ENCODE measurements at places on chromosomes 1 and 21. TPM values are rescaled to one million over a fixed set of nuclear protein-coding genes. Genes with fewer than 3 reads are reported as not detected.
A peak's percentile ranks its signal among the peaks of the same experiment; 100 is the strongest.

DNA sequence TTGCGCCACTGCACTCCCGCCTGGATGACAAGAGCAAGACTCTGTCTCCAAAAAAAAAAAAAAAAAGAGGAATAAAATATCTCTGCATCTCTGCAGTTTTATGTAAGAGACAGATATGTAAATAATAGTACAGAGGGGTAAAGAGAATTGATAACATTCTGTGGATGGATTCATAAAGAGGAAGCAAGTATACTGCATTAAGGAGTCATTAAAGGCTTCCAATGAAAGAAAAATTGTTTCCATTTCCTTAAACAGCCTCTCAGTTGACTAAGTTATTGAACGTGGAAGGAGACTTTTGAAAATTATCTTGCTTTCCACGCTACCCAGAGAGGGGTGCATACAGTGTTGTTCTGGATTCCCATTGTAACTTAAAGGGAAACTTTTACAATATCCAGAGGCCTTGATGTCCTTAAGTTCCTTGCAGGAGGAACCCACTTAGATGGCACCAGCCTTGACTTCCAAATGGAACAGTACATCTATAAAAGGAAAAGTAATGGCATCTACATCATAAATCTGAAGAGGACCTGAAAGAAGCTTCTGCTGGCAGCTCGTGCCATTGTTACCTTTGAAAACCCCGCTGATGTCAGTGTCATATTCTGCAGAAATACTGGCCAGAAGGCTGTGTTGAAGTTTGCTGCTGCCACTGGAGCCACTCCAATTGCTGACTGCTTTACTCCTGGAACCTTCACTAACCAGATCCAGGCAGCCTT lies 13.8 kb downstream of the CEP350 start:
- H3K4me1 ChIP-seq: peaks cover 19% of the 10 kb centered on the region
- H3K36me3 ChIP-seq: no peaks in the 10 kb centered on the region
- peak overlapping the region; percentile 62 for H3K27ac ChIP-seq
- H3K27me3 ChIP-seq: peaks cover 1% of the 10 kb centered on the region

DNA sequence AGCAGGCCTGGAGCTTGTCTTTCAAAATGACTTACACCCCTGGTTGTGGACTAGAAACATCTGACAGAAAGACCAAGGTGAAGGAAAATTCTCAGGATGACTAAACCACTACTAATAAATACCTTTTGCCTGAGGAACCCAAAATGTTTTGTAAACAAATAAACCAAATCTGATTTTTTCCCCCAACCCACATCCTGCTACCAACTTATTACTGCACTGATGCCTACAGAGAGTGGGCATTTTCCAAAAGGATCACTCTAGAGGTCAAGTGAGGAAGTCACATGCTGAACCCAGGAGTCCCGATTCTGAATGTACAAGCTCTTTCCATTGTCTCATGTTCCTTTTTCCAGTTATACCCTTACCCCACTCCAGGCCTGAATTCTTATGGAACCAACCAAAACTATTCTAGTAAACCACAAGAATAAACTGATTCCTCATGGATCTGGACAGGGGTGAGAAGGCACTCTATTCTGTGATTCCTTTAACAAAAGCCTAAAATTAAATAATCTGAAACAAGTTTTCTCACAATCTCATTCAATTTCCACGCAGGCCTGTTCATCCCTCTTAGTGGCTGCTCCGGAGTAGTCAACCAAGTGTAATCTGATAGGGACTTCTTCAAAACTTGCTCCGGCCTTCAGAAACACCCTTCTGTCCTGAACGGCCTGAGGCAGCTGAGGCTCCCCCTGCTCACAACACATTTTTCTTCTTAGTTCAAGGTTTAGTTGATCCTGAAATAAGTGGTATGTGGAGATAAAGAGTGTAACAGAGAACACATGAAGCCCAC lies 1.4 kb downstream of the PI4KB start:
- peak overlapping the region; percentile 97 for H3K4me3 ChIP-seq
- peaks cover 14% of the 10 kb centered on the region for H3K36me3 ChIP-seq
- H3K27me3 ChIP-seq: peaks cover 5% of the 10 kb centered on the region
- H3K4me1 ChIP-seq: peaks cover 21% of the 10 kb centered on the region
- peak overlapping the region; percentile 95 for H3K27ac ChIP-seq

GRCh38 chr1:195946500-195946899 lies 661.7 kb downstream of the KCNT2 start:
- H3K27me3 ChIP-seq: no peaks in the 10 kb centered on the region
- H3K27ac ChIP-seq: no peak overlapping the region
- DNase-seq: no peak
- H3K4me1 ChIP-seq: no peaks in the 10 kb centered on the region
- no peak overlapping the region for H3K4me3 ChIP-seq

DNA sequence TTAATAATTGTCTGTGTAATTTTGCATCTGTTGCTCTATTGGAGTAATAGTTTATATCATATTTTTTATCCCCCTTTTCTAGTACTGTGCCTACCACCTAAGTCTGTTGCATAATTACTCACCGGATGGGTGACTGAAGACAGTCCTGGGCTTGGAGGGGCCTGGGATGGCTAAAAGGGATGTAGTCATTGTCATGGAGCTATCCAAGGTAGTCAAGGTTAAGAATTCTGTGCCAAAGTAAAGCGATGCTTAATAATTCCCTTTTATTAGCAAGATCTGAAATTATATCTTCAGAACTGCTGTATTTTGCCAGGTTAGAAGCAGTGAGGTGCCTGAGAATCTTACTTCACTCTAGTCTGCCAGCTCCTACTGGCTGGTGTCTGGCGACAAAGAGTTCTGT lies 61.6 kb downstream of the KDM1A start:
- peak overlapping the region; percentile 10 for H3K4me3 ChIP-seq
- H3K36me3 ChIP-seq: peaks cover 46% of the 10 kb centered on the region
- H3K4me1 ChIP-seq: peaks cover 14% of the 10 kb centered on the region
- H3K27ac ChIP-seq: no peak overlapping the region

XCL2 gene
- total RNA-seq: not detected

SELENBP1 gene
- 15.6 TPM for total RNA-seq

GRCh38 chr1:161989108-161989507 lies 34.6 kb downstream of the OLFML2B start:
- H3K4me3 ChIP-seq: peak overlapping the region; percentile 38
- H3K27ac ChIP-seq: no peak overlapping the region
- peaks cover 16% of the 10 kb centered on the region for H3K36me3 ChIP-seq
- H3K4me1 ChIP-seq: peaks cover 4% of the 10 kb centered on the region

OR6P1 gene
- not detected for total RNA-seq

DNA sequence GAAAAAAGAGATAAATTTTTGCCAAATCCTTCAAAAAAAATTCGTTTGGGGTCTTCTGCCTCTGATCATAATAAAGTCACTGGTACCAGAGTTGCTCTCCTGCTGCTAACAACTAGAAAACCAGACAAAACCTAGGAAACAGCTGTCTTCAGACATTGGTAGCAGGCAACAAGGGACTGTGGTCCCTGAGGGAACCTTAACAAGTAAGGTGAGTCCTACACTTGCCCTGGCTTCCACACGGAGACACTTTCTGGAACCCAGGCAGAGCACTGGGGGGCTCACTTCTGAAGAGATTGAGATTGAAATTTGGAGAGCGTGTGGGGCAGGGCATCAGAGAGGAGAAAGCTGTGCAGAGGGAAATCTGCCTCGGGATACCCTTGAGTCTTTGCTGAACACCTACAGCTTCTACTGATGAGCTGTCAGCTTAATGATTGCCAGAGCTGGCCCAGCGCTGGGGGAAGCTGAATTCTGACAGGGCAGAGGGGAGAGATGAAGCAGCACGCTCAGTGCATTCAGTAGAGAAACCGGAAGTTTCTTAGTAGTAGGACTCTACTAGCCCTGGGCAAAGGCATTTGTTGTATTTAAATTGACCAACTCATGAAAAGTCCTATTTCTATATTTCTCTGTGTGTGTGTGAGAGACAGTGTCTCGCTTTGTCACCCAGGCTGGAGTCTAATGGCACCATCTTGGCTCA lies 18.5 kb upstream of the FAM89A start:
- peaks cover 3% of the 10 kb centered on the region for H3K27me3 ChIP-seq
- no peak overlapping the region for H3K27ac ChIP-seq
- DNase-seq: no peak
- H3K4me1 ChIP-seq: peaks cover 9% of the 10 kb centered on the region
- no peak overlapping the region for H3K4me3 ChIP-seq

GRCh38 chr21:29221253-29221744 lies 77.4 kb upstream of the BACH1 start:
- no peak overlapping the region for H3K4me3 ChIP-seq
- no peak overlapping the region for H3K27ac ChIP-seq
- DNase-seq: no peak
- no peaks in the 10 kb centered on the region for H3K36me3 ChIP-seq

- H3K36me3 ChIP-seq: peaks cover 58% of the 10 kb centered on the region
- H3K27ac ChIP-seq: no peak overlapping the region
- H3K4me3 ChIP-seq: peak overlapping the region; percentile 17
Measured at GRCh38 chr21:37202221-37203110, 64.7 kb downstream of the VPS26C start.

DNA sequence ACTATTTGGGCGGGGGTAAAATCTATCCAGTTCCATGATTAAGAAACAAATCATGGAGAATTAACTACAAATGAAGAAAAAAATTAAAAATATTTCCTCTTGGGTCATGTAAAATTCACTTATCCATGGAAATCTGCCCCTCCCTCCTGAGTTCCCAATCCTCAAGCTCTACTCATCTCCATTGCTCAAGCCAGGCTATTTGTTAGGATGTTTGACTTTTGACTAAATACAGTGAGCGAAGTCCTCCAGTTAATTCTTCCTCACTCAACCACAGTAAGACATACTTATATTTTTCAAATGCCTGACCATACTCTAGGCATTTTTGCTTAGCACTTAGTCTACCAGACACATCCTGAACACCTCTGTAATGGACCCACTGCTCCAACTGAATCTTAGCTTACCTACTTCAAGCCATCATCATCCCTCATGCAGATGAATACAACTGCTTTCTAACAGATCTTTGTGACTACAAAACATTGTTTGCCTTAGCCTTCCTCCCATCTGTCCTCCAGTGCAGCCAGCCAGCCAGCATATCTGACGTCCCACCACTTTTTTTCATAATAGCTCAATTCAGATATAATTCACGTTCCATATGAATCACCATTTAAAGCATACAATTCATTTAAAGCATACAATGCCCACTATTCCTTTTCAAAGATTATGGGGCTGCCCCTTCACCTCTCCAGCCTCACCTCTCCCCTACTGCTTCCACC lies 154.2 kb downstream of the RERE start:
- peaks cover 16% of the 10 kb centered on the region for H3K4me1 ChIP-seq
- no peak for DNase-seq
- H3K4me3 ChIP-seq: no peak overlapping the region
- no peaks in the 10 kb centered on the region for H3K36me3 ChIP-seq
- no peaks in the 10 kb centered on the region for H3K27me3 ChIP-seq

LCE3D gene
- total RNA-seq: not detected

GRCh38 chr1:157382351-157382750 lies 170.0 kb downstream of the FCRL5 start:
- H3K27ac ChIP-seq: no peak overlapping the region
- H3K4me1 ChIP-seq: peaks cover 3% of the 10 kb centered on the region
- no peaks in the 10 kb centered on the region for H3K36me3 ChIP-seq
- DNase-seq: no peak
- no peak overlapping the region for H3K4me3 ChIP-seq

GRCh38 chr1:29971703-29972102 lies 735.4 kb downstream of the PTPRU start:
- peaks cover 3% of the 10 kb centered on the region for H3K27me3 ChIP-seq
- no peak for DNase-seq
- no peaks in the 10 kb centered on the region for H3K36me3 ChIP-seq
- H3K4me3 ChIP-seq: no peak overlapping the region
- H3K27ac ChIP-seq: no peak overlapping the region
- H3K4me1 ChIP-seq: peaks cover 19% of the 10 kb centered on the region

DNA sequence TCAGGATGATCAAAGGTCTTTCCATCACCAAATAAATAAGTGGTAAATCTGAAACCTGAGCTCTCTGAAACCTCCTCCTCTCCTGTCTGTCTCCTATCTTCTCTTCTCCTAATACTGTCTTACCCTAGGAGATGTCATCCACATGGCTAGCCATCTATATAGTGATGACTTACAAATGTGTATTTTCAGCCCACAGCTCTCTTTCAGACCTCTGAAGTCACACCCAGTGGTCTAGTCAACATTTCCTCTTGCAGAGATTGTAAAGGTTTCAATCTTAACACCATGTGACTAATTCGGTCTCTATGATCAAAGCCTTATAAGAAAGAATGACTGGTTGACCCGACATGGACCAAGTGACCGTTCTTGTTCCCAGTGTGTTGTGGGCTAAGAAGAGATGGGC lies 63.1 kb upstream of the DPT start:
- no peaks in the 10 kb centered on the region for H3K36me3 ChIP-seq
- no peak for DNase-seq
- no peak overlapping the region for H3K4me3 ChIP-seq
- H3K27ac ChIP-seq: no peak overlapping the region
- H3K4me1 ChIP-seq: no peaks in the 10 kb centered on the region

GRCh38 chr1:109787211-109787844 lies 23.6 kb upstream of the EPS8L3 start:
- H3K27me3 ChIP-seq: peaks cover 6% of the 10 kb centered on the region
- H3K27ac ChIP-seq: no peak overlapping the region
- no peaks in the 10 kb centered on the region for H3K36me3 ChIP-seq
- peaks cover 17% of the 10 kb centered on the region for H3K4me1 ChIP-seq
- no peak for DNase-seq
- no peak overlapping the region for H3K4me3 ChIP-seq

DNA sequence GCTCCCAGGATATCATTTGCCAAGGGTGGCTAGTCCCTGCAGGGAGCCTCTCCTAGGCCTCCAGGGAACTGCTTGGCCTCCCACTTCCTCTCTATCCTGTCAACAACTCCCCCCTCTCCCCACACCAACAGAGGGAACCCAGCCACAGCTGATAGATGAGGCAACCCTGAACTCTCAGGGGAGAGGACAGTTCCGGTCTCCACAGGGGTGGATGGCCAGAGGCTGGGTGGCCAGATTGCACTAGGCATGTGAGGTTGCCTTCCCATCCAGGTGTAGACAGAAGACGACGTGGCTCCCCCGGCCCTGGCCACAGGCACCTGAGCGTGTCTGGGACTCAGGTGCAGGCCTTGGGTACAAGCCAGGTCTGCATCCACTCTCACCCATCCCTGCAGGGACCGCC lies 53.3 kb downstream of the TOR1AIP2 start:
- no peaks in the 10 kb centered on the region for H3K36me3 ChIP-seq
- DNase-seq: no peak
- no peak overlapping the region for H3K4me3 ChIP-seq
- H3K27me3 ChIP-seq: peaks cover 3% of the 10 kb centered on the region

C1orf167 gene
- 0.44 TPM for total RNA-seq
